ENCODE measurements at places on chromosomes 12 and 14.

- no peak for DNase-seq
Observed at GRCh38 chr14:96017882-96018281, 21.3 kb upstream of the C14orf132 start.

- no peak for DNase-seq
Observed at GRCh38 chr14:77318006-77318553, 2.6 kb downstream of the POMT2 start.

DNA sequence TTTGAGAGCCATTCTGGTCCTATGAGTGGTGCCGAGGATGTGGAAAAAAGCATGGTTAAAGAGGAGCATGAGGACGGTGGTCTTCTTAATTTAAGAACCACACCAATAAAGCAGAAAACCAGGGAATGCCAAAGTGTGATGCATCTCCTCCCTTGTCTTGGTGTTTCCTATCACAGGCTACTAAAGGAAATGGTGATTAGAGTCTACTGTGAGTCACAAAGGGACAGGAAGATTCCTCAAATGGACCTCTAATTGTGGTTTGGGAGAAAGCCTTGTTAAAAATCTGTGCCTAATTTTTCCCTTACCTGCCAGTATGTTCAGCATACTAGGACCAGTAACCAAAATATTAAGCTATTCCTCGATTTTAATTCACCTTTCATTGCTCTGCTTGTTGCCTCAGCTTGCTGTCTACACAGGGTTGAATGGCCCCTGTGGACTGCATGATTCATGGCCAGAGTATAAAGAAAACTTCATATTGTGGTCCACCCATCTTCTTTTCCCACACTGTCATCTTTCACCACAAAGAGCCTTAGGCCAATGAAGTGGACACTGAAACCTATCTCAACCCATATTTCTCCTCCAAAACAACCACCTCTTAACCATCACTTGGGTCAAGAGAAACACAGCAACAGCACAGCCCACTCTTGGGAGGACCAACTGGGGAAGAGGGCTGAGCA is 38.8 kb downstream of the DIO2 start:
- DNase-seq: no peak

DNA sequence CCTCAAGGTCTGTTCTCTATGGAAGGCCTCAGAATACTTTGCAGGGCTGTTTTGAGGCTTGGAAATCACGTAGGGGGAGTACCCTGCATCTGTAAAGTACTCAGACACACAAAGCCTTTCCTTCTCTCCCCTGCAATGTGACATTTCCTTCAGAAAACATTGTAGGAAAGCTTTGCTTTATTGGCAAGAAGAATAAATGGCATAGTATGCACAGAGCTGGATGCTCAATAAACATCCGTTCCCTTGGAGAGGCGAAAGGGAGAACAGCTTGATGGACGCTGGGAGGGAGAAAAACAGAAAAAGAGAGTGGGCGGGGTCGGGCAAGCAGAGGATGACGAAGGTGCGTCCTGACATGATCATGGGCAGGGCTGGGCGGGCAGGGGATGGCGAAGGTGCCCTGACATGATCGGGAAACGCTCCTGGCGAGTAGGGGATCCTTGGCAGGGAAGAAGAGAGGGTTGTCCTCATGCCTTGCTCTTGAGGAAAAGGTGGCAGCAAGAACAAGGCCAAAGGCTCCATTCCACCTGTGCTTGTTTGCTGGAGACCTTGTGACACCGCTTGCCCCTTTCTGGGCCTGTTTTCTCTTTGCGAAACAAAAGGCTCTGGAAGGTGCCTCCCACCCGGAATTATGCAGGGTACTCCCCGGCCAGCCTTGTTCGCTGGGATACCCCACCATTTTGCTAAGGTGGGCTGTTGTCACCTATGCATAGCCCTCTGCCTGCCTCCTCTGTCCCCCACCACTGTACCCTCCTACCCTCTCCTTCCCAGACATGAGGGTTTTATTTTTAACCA is 21.1 kb downstream of the IRF2BPL start:
- no peak for DNase-seq

- DNase-seq: no peak
Observed at GRCh38 chr12:50615907-50616296, 111.1 kb downstream of the DIP2B start.

DNA sequence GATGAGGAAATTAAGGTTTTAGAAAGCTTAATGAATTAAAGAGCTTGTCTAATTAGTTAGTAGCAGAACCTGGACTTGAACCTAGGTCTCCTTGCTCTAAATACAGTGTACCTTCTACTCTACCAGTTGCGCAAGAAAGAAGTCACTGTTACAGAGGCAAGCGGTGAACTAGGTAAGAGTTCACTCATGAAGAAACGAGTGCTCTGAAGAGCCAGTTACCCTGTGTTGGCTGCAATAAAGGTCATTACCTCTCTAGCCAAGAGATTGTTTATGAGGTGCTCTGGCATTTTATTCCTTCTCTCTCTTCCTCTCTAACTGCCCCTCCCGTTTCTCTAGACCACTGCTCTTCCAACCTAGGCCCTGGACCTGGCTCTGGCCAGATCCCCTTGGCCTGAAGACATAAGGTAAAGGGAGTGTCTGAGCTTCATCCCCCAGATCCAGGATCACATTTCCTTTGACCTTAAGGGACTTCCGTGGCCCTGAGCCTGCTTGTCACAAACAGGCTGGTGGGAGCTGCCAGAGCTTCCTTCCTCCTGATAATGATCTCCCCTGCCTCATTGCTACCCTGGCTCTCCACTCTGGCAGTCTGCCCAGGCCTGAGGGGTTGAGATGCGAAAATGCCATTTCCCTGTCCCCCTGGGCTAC is 1.9 kb downstream of the RNASE7 start:
- no peak for DNase-seq

- DNase-seq: peak; percentile 19
Observed at GRCh38 chr14:21917699-21918436, 244.2 kb upstream of the OR4E1 start.

GRCh38 chr12:15677228-15677627 is 112.0 kb downstream of the EPS8 start:
- DNase-seq: no peak

DNA sequence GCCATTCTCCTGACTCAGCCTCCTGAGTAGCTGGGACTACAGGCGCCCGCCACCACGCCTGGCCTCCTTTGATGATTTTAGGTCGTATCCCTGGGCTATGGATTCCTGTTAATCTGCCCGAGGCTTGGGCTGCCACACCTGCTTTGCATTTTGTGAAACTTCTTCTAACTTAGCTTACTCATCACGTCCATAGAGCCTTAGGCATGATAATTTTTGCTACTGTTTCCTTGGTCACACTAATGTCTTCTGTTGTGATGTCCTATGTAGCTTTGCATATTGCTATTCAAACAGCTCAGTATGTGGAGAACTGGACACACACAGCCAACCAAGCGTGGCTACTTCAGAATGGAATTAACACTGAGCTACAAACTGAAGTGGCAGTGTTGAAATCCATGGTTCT is 47.5 kb upstream of the DDX11 start:
- no peak for DNase-seq

- DNase-seq: no peak
Observed at GRCh38 chr14:104953896-104954656, 24.1 kb downstream of the AHNAK2 start.

- no peak for DNase-seq
Observed at GRCh38 chr12:6275928-6276887, 34.3 kb upstream of the PLEKHG6 start.

DNA sequence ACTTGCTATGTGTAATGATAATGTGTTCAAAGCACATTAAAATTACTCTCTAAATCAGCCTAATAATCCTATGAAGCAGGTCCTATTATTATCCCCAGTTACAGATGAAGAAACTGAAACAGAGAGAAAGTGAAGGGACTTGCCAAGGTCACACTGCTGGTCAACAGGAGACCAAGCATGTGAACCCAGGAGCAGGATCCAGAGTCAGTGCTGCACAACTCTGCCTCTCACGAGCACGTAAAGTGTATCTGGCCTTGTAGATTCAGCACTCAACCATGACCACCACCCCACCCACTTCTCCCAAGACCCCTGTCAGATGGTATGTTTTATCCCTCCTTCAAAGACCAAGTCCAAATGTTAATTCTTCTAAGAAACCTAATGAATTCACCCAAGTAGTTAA is 100.7 kb downstream of the TTC7B start:
- DNase-seq: no peak

- DNase-seq: peak; percentile 36
Observed at GRCh38 chr12:42588524-42589464, 752 bp downstream of the PRICKLE1 start.

GRCh38 chr12:116306506-116306905 is 29.0 kb upstream of the MED13L start:
- no peak for DNase-seq

DNA sequence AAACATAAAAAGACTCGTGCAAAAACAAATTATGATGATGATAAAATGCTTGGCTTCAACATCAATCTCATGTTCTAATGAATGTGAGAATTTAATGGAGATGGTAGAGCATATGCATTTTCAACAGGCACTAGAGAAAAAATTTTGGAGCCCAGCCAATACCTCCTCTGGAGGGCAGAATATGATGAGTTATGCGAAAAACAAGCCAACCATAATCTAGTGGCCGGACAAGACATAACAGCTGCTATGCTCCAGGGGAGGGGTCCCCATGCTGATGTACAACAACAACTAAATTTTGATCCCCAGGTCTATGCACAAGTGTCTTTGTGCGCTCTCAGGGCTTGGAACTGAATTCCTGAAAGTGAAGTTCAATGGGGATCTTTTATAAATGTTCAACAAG is 1197.5 kb downstream of the LRFN5 start:
- no peak for DNase-seq

DNA sequence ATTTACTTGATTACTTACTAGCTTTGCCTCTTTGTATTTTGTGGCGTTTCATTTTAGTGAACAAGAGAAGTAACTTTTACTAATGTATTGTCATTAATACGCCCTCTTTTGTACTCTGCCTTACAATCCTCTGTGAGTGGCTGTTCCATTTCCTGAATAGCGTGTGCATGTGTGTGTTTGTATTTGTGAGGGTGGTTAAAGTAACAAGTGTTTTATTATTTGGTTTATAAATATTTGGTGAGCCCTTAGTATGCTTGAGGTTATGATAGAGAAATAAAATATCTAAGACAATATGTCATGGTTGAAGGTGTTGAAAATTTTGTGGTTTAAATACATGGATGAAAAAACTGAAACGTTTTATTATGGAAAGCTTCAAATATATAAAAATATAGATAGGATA is 71.7 kb upstream of the REP15 start:
- DNase-seq: no peak

GRCh38 chr14:43790681-43791080 is 716.4 kb downstream of the FSCB start:
- no peak for DNase-seq

DNA sequence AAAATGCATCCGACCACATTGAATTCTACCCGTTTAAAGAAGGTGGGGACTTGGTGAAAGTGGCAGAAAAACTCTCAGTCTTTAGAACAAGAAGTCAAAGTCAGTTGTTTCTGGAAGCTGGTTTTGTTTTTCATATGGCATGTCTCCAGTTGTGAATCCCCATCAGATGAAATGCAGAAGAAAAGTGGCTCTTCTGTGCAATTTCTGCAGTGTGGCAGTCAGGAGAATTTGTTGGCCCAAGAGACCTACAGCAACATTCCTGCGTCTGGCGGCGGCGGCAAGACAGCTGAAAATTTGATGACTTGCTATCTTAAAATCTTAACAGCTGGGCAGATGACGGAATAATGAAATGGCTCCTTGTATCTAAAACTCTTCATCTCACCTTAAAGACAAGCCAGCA is 201.5 kb downstream of the FOXN3 start:
- DNase-seq: no peak

- no peak for DNase-seq
Observed at GRCh38 chr14:101192661-101193000, 289.1 kb upstream of the RTL1 start.

DNA sequence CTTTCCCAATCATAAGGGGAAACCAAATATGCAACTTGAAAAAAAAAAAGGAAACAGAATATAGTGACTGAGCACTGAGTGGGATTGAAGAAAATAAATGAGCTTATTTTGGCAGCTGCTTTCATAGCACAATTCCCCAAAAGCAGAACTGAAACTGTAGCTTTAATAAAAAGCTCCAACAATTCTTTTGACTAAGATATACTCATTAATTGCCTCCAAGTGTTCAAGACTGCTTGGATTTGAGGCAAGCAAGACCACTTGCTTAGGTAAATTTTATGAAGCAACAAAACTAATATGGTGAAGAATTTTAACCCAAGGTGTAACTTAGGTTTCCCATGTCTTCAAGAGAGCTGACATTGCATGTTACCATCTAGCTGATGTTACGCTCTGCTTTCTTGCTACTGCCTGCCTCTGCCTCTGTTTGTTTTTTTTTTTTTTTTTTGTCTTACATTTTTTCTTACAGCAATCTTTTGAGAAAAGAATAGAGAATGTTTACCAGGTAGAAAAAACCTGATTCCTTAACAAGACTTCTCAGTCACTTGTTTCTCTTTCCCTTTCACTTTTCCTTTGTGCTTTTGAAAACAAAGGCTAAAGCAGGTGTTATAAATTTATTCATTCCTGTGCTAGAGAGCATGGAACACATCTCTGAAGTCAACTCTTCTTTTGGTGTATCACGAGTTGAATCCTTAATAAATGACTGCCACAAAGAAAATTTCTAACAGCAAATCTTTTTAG is 134.4 kb downstream of the BCAT1 start:
- DNase-seq: no peak

DNA sequence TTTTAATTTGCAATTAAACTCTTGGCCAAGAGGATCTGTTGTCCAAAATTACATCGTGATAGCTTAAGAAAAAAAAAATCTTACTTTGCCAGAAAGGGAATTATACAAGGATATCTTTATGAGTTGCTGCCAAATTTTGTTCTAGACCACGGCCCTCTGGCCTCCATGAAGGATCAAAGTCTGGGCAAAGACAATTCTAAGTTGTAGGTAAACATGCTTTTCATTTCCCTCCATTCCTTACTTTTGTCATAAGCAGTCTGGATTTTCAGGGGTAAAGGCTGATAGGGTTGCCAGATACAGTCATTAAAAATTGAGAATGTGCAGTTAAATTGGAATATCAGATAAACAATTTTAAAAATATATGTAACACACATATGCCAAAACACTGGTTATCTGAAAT is 135.1 kb downstream of the MON2 start:
- no peak for DNase-seq

GRCh38 chr12:49503674-49504180 is 35.1 kb upstream of the KCNH3 start:
- DNase-seq: no peak

DNA sequence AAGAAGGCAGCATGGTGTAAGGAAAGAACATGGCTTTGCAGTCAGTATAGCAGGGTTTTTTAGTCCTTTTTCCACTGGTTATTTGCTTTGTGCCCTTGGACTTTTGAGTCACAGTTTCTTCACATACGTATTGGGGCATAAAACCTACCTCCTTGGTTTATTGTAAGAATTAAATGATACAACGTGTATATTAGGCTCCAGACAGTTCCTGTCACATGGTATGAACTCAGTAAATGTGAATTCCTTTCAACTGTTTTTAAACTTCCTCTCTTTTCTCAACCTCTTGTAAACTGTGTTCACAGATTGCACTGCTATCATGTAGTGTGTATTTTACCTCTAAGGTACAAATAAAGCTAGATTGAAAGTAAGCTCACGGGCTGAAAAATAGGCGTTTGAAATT is 29.5 kb downstream of the MSRB3 start:
- DNase-seq: no peak

- no peak for DNase-seq
Observed at GRCh38 chr14:62307844-62308243, 545.6 kb downstream of the SNAPC1 start.

GRCh38 chr12:6533653-6533922 is 729 bp upstream of the GAPDH start:
- DNase-seq: no peak

Data from head of caudate nucleus (tissue), 42 donors.